Adrenal gland (tissue), 19 donors: ENCODE measurements at places on chromosomes 2 and 18.

GRCh38 chr2:125850541-125850940, 805.4 kb upstream of the GYPC start:
- no peaks in the 10 kb centered on the region for H3K36me3 ChIP-seq
- no peak overlapping the region for H3K4me3 ChIP-seq
- no peaks in the 10 kb centered on the region for H3K27me3 ChIP-seq
- DNase-seq: no peak
- no peak overlapping the region for H3K27ac ChIP-seq

GRCh38 chr2:60992985-60993392, 24.5 kb upstream of the PEX13 start:
- H3K27ac ChIP-seq: peak overlapping the region; percentile 1
- no peaks in the 10 kb centered on the region for H3K4me1 ChIP-seq
- H3K27me3 ChIP-seq: no peaks in the 10 kb centered on the region
- no peak for DNase-seq
- no peaks in the 10 kb centered on the region for H3K36me3 ChIP-seq
- H3K4me3 ChIP-seq: no peak overlapping the region

DNA sequence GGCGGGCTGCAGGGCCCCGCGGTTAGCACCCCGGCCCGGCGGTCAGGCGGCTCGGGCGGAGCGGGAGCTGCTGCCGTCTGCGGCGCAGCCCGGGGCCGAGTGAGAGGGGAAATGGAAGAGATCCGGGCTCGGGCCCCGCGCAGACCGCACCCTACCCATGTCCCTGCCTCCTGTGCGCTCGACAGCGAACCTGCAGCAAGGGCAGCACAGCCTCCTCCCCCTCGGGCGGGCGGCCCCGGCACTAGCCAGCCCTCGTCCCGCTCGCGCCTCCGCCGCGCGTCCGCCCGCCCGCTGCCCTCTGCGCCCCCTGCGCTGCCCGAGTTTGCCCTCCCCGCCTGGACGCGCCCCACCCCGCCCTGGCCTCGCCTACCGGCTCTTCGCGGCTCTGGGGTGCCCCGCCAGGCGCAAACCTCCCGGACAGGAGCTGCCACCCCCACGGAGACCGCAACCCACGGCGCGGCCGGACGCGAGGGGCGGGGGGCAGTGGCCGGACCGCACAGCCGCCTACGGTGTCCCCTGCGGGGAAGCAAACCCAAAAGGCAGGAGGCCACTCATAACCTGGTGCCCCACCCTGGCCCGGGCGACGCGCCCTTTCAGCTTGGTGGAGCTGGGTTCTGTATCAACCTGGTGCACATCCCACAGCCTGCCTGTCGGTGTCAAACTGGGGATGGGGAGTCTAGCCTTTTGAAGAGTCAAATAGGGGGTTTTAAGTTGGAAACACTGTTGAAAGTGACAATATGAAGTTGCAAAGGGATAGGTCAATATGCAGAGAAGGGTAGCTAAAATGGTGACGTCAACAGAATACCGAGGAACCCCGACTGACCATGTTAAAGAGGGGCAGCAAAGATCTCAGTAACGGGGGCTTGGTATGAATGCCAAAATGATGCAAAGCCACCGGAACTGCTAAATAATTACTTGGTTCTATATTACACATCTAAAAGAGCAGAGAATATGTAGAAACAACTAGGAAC, at the start of gene IHH:
TSS of gene IHH (minus strand) at position 101 of the 971 bp plus-strand sequence. CDS start 454 bp downstream, outside the sequence.
- peaks cover 20% of the 10 kb centered on the region for H3K4me1 ChIP-seq
- no peak within 1 kb of the TSS for H3K4me3 ChIP-seq
- peak; percentile 26 for DNase-seq
- H3K27ac ChIP-seq: no peak within 1 kb of the TSS

DNA sequence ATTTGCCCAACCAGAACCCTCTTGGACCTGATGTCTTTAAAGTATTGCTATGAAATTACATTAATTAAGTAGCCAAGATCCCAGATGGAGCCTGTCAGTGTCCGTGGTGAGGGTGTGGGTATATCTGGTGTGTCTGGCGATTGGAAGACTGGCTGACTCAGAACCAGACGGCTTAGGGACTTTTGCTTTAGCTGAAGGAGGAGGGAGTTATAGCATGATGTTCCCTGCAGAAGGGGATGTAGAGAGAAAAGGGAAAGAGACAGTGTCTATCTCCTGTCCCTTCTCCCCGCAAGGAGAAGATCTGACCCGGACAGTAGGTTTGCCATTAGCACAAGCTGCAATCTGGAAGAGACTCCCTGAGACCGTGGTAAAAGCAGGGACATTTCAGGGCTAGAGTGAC, 60.6 kb downstream of the POU3F3 start:
- H3K4me1 ChIP-seq: no peaks in the 10 kb centered on the region
- H3K36me3 ChIP-seq: no peaks in the 10 kb centered on the region
- H3K27me3 ChIP-seq: no peaks in the 10 kb centered on the region
- no peak for DNase-seq
- no peak overlapping the region for H3K4me3 ChIP-seq

DNA sequence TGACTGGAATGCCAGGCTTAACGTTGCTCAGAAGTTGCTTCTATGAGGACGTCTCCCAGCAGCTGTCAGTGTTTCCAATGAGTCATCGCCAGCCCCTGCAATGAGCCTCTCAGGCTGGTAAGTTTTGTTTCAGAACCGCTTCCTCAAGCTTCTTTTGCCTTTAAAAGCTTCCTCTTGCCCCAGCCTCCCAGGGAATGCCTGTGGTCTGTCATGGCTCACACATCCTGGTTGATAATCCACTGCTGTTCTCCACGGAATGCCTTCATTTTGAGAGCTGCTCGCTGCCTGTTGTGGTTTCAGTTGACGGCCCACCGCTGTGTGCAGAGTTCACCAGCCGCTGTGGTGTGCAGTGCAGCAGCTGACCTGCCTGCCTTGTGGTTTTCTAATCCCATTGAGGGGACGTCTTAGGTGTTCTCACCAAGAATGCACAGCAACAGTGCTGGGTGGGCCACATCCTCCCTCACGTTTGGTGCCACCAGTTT, 96.4 kb downstream of the RTP5 start:
- H3K36me3 ChIP-seq: no peaks in the 10 kb centered on the region
- no peaks in the 10 kb centered on the region for H3K27me3 ChIP-seq
- H3K27ac ChIP-seq: peak overlapping the region; percentile 42

DNA sequence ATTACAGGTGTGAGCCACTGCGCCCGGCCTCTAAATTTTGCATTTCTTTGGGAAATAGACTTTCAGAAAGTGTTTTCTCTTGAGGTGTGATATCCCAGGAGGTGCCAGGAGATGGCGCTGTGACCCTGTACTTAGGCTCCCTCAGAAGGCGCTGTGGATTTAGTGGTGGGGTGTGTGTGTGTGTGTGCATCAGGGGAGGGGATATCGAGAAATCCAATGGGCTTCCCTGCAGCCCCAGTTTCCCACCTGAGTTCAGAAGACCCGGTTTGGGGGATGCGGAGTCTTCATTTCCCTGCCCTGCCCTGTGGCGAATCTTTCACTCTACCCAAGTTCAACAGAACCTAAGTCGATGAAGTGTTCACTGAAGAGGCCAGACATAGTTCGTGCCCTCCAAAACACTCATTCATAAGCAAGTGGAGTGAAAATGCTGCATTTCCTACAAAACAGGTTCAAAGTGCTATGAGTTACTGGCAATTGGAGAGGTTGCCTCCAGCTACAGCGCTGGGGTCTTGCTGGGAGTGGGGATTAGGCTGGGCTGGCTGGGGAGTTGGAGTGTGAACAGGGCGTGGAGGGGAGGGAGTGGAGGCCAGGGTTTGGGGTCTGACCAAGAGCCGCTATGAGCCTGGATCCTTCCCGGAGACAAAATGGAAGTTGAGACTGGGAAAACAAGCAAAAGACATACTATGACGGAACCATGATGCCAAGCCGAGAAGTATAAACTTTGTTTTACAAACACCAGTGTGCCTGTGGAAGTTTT, 6.5 kb upstream of the WNT6 start:
- no peaks in the 10 kb centered on the region for H3K4me1 ChIP-seq
- no peak overlapping the region for H3K27ac ChIP-seq

DNA sequence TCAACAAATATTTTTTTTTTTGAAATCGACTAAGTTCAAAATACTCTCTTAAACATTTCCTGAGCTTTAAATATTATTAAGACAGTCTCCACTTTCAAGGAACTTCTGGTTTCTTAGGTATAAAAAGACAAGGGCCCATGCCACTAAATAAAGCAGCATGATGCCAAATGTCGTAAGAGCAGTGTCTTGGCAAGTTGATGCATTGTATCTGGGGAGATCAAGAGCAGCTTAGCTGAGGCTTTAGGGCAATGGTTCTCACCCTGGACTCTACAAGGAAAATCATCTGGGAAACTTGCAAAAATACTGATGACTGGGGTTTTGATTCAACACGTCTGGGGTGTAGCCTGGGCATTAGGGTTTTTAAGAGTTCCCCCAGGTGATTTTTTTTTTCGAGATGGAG, 41.3 kb downstream of the COL4A3 start:
- no peaks in the 10 kb centered on the region for H3K36me3 ChIP-seq
- no peak for DNase-seq
- no peaks in the 10 kb centered on the region for H3K4me1 ChIP-seq
- no peak overlapping the region for H3K4me3 ChIP-seq
- H3K27me3 ChIP-seq: no peaks in the 10 kb centered on the region

DNA sequence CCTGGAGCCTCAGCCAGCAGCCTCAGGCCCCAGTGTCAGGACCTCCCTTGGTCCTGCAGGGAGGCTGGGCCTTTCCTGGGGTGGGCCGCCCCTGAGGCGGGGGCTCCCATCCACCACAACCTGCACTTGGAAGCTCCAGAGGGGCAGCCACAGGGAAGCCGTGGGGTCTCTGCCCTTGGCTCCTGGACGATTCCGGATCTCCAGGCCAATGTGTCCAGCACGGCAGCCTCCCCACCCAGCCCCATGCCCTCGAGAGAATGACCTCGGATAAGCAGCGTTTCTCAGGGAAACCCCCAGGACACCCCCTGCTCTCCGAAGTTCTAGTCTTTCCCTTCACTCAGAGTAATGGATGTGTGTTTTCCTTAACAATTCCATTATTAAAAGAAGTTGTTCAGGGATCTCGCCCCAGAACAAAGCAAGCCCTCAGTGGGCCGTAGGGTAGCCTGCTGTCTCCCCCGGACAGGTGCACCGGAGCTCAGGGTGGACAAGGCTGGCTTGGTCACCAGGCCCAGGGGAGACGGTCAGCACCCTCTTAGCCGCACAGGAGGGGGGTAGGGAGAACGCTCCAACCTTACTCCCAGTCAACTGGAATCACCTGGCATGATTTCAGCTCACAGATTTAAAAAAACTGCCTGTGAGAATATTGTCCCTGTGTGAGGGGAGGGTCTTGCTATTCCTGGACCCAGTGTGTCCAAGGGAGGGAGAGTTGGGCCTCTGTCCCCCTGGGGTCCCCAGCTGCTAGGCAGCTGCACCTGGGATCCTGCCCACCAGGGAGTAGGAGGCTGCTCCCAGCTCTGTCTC, 72.2 kb upstream of the OTOS start:
- H3K4me1 ChIP-seq: no peaks in the 10 kb centered on the region
- H3K4me3 ChIP-seq: no peak overlapping the region
- no peaks in the 10 kb centered on the region for H3K27me3 ChIP-seq
- no peak overlapping the region for H3K27ac ChIP-seq

GRCh38 chr2:165698444-165698884, 95.6 kb downstream of the GALNT3 start:
- no peaks in the 10 kb centered on the region for H3K27me3 ChIP-seq
- H3K4me3 ChIP-seq: no peak overlapping the region
- no peaks in the 10 kb centered on the region for H3K36me3 ChIP-seq
- DNase-seq: peak; percentile 28
- H3K27ac ChIP-seq: no peak overlapping the region

DNA sequence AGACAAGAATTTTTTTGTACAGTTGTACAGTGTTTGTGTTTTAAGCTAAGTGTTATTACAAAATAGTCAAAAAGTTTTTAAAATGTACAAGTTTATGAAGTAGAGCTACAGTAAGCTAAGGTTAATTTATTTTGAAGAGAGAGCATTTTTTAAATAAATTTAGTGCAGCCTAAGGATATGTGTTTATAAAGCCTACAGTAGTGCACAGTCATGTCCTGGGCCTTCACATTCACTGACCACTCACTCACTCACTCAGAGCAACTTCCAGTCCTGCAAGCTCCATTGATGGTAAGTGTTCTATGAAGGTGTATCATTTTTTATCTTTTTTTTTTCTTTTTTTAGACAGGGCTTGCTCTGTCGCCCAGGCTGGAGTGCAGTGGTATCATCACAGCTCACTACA, 44.2 kb downstream of the SFXN5 start:
- H3K27me3 ChIP-seq: no peaks in the 10 kb centered on the region
- no peak overlapping the region for H3K27ac ChIP-seq
- H3K4me3 ChIP-seq: no peak overlapping the region
- no peak for DNase-seq

- no peak for DNase-seq
- H3K4me1 ChIP-seq: no peaks in the 10 kb centered on the region
- H3K4me3 ChIP-seq: no peak overlapping the region
- H3K36me3 ChIP-seq: no peaks in the 10 kb centered on the region
Observed at GRCh38 chr2:239533569-239534316, 132.9 kb upstream of the HDAC4 start.

- H3K36me3 ChIP-seq: no peaks in the 10 kb centered on the region
- H3K27ac ChIP-seq: no peak overlapping the region
- H3K4me1 ChIP-seq: no peaks in the 10 kb centered on the region
- no peaks in the 10 kb centered on the region for H3K27me3 ChIP-seq
- H3K4me3 ChIP-seq: no peak overlapping the region
Observed at GRCh38 chr2:157327621-157328500, 2.2 kb upstream of the ERMN start.

DNA sequence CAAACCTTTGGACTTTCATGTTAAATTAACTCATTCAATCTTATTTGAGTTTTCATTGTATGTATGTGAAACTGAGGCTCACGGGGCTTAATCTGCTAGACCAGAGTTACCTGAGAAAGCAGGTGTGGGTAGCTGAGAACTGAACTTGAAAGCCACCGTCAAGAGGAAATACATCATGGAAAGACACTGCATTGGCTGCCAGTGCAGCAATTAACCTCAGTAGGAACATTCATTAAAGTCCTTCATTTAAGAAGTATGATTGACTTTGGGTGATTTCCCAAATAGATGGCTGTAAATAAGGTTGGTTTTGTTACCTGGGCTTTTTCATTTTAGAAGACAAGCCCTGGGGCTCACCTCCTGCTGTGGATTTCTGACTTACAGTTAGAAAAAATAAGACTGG, 36.5 kb upstream of the MGAT5 start:
- H3K4me3 ChIP-seq: no peak overlapping the region
- no peak for DNase-seq
- H3K36me3 ChIP-seq: no peaks in the 10 kb centered on the region
